Heart right ventricle (tissue), 16 donors: ENCODE measurements at places on chromosomes 11 and 22. TPM values are rescaled to one million over a fixed set of nuclear protein-coding genes. Genes with fewer than 3 reads are reported as not detected.
A peak's percentile ranks its signal among the peaks of the same experiment; 100 is the strongest.

The UPK3A gene
- polyA plus RNA-seq = 0.48 TPM

The MEI1 gene
- 1.3 TPM for polyA plus RNA-seq

- H3K4me3 ChIP-seq = no peak overlapping the region
- no peaks in the 10 kb centered on the region for H3K27me3 ChIP-seq
- peaks cover 7% of the 10 kb centered on the region for H3K4me1 ChIP-seq
- DNase-seq = no peak
Observed at GRCh38 chr11:84824624-84825023, 802.5 kb downstream of the DLG2 start.

- peaks cover 24% of the 10 kb centered on the region for H3K27me3 ChIP-seq
- no peaks in the 10 kb centered on the region for H3K36me3 ChIP-seq
- no peaks in the 10 kb centered on the region for H3K4me1 ChIP-seq
- H3K27ac ChIP-seq = no peak overlapping the region
Observed at GRCh38 chr22:22745225-22746060, 101.0 kb downstream of the GGTLC2 start.

DNA sequence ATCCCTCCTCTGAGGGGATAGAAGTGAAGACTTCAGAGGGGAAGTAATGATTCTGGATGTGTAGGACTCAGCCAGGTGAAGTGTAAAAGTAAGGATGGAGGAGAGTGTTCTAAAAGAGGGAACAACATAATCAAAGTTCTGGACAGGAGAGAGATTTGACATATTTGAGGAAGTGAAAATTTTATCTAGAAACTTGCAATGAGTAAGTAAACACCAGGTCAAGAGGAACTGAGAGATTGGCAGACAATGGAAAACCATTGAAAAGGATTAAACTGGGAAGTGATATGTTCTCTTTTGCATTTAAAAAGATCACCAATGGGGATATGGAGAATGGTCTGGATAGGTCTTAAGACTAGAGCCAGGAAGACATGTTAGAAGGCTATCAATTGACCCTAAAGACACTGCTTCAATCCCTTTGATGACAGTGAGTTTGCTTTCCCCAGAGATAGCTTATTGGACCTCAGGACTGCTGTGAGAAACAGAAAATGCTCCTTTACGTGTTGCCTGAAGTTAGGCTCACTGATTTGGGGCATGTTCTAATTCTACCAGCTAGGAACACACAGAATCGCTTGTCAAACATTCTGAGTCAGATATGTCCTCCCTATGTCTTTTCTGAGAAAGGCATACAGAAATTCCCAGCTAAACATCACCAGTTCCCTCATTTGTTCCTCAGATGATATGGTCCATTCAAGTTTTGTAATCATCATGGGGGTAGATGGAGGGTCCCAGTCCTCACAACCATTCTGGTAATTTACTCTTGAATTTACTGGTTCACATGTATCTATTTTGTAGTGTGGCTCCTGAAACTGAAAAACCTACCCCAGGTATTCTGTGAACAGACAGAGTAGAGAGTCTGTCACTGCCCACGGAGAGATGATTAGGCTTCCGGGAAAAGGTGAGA is 144.9 kb downstream of the MAML2 start:
- H3K27ac ChIP-seq = peak overlapping the region; percentile 44
- no peaks in the 10 kb centered on the region for H3K36me3 ChIP-seq
- H3K4me1 ChIP-seq = peaks cover 60% of the 10 kb centered on the region
- no peaks in the 10 kb centered on the region for H3K27me3 ChIP-seq
- no peak overlapping the region for H3K4me3 ChIP-seq

GRCh38 chr11:64448599-64449380 is 89.8 kb downstream of the RPS6KA4 start:
- H3K4me1 ChIP-seq = peaks cover 10% of the 10 kb centered on the region
- H3K4me3 ChIP-seq = peak overlapping the region; percentile 46
- peak; percentile 86 for DNase-seq
- H3K36me3 ChIP-seq = no peaks in the 10 kb centered on the region
